ENCODE measurements at places on chromosomes 11 and 22.

DNA sequence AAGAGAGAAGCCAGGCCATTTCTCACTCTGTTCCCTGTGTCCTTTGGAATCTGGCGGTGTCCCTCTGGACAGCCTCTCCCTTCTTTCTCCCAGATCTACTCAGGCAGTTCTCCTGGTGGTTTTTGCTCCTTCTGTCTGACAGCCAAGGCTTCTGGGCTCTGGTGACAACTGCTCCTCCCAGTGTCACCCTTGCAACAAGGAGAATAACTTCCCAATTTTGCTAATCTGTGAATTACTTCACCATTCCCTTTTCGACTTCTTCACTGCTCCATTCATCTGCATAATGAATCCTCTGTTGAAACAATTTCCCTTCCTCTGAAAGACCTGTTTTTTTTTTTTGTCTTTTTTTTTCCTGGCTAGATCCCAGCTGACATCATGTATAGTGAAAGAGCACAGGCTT, 56.3 kb upstream of the PDE3B start:
- no peak for DNase-seq

DNA sequence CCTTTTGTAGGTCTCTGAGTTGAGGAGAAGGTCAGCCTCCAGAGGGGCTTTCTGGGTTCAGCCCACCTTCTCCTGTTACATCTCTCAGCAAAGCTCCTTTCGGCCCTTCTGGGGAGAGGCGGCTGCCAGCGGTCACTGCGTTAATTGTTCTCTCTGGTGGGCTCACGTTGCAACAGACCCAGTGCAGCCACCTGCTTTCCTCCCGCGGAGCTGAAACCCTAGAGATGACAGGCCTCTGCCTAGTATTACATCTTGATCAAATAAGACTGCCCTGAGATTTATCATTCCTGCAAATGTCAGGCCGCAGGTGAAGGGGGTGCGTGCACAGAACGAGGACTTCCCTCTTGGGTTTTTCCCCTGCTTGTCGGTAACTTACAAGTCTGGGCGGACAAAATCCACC, 43.2 kb upstream of the CREB3L1 start:
- DNase-seq, result no peak

DNA sequence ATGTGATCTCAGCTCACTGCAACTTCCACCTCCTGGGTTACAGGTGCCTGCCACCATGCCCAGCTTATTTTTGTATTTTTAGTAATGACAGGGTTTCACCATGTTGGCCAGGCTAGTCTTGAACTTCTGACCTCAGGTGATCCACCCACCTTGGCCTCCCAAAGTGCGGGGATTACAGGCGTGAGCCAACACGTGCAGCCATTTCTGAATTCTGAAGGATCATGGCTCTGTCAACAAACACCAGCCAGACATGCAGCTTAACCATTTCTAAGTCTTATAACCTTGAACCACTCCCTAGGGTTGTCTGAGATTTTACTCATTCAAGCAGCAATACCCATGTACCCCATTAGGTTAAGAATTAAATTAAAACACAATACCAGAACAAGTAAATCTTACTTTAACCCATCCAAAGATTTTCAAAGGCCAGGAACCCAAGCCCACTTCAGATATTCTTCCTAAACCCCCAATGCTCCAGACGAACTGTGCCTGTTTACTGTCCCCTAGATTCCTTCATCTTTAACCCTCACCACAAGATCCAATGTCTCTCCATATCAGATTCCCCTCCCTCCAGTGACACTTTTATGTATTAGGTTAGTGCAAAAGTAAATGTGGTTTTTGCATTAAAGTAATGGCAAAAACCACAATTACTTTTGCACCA, 4.0 kb downstream of the RPS13 start:
- DNase-seq, result no peak

DNA sequence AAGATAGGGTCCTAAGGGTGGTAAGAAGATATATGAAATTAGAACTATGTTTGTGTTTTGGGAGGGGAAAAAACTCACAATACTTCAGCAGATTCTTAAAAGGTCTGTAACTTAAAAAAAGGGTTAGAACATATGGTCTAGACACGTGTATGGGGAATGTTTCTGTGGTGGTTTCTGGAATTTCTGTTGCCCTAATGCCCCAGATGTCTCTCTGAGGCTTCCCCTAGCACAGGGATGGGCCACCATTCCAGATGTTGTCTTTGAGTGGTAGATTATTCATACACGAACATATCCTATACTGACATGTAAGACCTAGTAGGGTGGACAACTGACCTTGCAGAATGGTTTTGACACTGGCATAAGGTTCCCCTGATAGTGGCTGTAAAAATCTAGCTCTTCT, 26.2 kb downstream of the EHF start:
- DNase-seq, result no peak

- DNase-seq, result peak; percentile 71
These were observed 10.1 kb upstream of the PDGFB start for GRCh38 chr22:39254789-39255298.

DNA sequence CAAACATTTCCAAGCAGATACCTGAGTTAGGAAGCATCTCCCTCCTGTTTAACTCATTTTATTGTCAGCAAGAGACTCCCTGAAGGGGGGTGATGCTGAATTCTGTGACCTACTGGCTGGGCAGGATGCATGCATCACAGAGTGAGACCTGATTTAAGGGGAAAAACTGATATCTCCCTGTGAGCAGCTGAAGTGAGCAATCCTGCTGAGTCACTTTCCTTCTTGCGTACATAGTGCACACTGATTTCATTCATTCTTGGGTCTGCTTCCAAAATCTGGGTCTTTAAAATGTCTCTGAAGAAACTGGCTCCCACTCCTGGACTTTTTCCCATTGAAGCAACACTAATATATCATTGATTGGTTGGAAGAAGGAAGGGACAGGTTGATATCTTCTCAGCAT, 23.3 kb downstream of the P4HA3 start:
- DNase-seq, result peak; percentile 32

All from kidney glomerular epithelial cell (primary cell).